ENCODE measurements at places on chromosomes 6 and 20. TPM values are rescaled to one million over a fixed set of nuclear protein-coding genes. Genes with fewer than 3 reads are reported as not detected.

- DNase-seq = no peak
Observed at GRCh38 chr6:131954059-131954774, 3.0 kb upstream of the CCN2 start.

GRCh38 chr6:795046-795685 lies 102.2 kb upstream of the EXOC2 start:
- DNase-seq = no peak

- no peak for DNase-seq
Observed at GRCh38 chr6:74964871-74965441, 240.9 kb downstream of the COL12A1 start.

GRCh38 chr6:99233219-99233618 lies 116.3 kb downstream of the FAXC start:
- no peak for DNase-seq

DNA sequence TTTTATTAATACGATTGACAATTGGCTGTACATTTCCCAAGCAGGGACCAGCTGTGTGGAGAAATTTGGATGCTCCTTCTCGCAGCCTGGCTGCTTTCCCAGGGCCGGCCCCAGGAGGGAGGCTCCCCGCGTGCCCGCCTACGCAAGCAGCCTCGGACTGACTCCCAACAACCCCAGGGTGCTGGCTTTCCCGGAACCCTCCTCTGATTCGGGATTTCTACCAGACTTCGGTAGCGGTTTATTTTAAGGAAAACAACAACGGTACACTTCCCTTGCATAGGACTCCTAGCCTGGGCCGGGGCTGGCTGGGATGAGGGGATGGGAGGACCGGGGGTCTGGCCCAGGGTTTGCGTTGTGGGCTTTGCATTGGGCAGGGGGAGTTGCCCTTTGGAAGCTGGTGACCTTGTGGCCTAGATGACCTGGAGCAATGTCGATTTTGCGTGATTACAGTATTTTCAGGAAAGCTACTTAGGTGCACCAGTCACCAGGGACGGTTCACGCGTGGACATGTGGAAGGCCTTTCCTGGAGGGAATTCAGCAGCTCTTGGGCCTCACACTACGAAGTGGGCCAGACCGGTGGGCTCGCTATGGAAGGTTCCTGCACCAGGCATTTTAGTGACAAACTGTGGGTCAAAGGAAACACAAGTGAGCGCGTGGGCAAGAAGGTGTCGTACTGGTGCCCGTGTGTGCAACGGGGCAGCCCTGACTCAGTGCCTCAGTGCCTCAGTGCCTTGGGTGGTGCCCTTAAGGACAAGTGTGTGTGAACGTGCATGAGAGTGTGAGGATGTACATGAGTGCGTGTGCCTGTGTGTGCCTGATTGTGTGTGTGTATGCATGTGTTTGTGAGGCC lies 20.7 kb upstream of the PHACTR3 start:
- peak; percentile 55 for DNase-seq

- DNase-seq = no peak
Observed at GRCh38 chr20:56501116-56501515, 23.4 kb upstream of the FAM209A start.

DNA sequence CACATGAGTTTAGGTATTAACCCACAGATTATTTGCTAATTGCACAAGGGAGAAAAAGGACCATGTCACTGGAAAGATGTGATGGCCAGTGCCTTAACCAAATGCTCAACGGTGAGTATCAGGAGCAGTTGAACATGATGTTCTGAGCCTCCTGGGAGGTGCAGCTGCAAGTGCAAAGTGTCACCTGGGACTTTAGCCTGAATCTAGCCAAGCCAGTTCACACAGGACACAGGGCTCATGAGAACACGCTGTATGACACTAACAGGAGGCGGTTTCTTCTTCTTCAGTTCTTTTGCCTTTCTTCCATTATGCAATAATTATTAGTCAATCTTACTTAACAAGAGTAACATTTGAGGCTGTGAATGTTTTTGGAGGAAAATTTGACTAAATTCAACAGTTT lies 225.3 kb downstream of the THBS2 start:
- DNase-seq = no peak

DNA sequence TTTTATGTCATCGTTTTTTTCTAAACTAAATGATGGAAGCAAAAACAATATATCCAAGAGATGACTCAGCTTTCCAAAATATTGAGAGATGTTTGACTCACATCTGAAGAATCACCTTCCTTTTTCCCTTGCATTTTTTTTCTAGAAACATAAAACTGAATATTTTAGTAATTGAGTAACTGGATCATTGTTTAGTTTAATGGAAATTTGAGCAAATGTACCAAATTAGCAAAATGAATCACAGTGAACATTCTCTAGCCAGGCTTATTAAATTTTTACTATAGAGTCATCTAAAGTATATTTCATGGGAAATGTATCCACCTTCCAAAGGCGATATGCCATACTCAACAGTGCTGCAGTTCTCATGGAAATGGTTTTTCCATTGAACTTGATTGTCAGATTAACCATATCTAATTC lies 145.5 kb downstream of the TENT5A start:
- no peak for DNase-seq

DNA sequence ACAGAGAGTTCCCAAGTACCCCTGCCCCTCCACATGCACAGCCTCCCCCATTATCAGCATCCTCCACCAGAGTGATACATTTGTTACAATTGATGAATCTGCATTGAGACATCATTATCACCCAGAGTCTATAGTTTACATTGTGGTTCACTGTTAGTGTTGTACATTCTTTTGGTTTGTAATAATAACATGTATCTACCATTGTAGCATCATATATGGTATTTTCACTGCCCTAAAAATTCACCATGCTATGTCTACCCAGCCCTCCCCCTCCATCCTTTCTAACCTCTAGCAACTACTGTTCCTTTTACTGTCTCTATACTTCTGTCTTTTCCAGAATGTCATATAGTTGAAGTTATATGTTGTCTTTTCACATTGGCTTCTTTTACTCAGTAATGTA lies 273.9 kb upstream of the RNF217 start:
- DNase-seq = no peak

GRCh38 chr20:2179233-2179580 lies 77.6 kb downstream of the STK35 start:
- no peak for DNase-seq

DNA sequence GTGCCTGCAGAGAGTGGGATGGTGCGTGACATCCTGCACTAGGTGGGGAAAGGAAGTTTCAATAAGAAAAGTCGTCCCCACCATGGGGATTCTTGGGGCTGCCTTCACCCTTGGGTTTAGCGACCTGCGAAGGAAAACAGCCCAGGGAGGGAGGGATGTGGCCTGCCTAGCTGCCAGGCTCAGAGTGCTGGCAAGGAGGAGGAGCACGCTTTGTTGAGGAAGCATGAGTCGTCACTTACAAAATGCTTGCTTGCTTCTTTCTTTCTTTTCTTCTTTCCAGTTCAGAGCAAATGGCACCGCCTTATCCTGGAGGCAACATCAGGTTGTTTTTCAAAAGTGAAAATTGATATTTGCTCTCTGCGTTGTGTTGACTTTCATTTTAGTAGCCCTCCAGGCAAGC lies 123.2 kb downstream of the TFAP2C start:
- DNase-seq = no peak

GRCh38 chr6:125019918-125020317 lies 57.7 kb downstream of the RNF217 start:
- no peak for DNase-seq

GRCh38 chr6:82612475-82613039 lies 248.9 kb downstream of the TPBG start:
- no peak for DNase-seq

GRCh38 chr6:146149770-146150169 lies 120.9 kb downstream of the GRM1 start:
- no peak for DNase-seq

- no peak for DNase-seq
Observed at GRCh38 chr6:46510651-46511050, 19.4 kb upstream of the RCAN2 start.

DNA sequence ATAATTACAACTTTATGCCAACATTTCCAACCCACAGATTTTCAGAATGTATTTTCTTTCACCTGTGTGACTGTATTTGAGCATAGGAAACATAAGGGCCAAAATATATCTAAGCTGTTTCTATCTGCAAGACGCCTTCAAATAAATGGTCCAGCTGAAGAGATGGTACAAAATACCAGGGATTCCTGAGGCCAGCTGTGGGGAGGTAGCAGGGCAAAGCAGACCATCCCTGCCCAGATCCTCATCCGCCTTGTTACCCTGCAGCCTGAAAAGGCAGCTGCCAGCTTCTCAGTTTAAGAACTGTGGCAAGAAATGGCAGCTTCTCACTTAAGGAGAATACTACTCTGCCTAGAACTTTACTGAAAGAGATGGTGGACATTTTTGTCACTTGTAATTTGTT lies 143.3 kb downstream of the KHDC1L start:
- DNase-seq = no peak

- no peak for DNase-seq
Observed at GRCh38 chr6:29142309-29142708, 28.4 kb upstream of the OR2J2 start.

DNA sequence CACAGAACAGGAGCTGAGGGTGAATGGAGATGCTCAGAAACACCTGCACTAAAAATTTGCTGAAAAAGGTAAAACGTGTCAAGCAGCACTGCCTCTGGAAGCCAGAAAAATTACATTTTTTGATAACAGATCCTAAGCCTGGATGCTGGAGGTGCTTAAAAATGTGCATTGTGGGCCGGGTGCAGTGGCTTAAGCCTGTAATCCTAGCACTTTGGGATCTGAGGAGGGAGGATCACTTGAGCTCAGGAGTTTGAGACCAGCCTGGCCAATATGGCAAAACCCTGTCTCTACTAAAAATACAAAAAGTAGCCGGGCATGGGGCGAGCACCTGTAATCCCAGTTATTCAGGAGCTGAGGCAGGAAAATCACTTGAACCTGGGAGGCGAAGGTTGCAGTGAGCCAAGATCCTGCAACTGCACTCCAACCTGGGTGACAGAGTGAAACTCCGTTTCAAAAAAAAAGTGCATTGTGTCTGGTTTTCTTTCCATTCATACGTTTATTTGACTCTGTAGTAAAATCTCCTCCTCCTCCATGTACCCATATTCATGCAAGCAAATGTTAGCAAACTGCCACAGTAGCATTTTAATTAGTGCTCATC lies 587 bp upstream of the BTN3A1 start:
- no peak for DNase-seq

DNA sequence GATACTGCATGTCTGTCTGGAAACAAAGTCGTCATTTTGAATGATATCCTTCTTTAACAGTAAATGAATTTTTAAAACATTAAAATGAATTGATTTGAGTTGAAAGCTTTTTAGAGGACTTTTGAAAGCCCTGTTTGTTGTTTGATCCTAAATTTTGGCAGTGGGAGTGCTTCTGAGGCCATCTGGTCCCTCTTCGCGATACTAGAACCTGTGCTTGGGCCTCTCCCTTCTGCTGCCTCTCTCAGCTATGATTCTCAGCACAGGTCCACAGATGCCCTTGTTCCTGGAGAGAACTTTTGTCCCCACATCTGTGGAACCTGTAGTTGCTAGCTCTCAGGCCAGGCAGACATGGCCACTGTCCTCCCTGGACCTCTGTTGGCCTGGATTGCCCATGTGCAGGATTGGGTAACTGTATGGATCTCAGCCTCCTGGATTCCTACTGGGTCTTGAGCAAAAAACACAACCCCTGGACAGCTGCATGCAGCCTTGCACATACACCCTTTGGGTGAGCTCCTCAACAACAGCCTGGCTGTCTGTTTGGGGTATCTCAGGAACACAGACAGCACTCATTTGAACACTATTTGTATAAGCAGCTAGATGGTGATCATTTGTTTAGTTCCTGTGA lies 21.9 kb downstream of the UST start:
- DNase-seq = no peak

GRCh38 chr20:37676440-37676839 lies 17.4 kb upstream of the CTNNBL1 start:
- DNase-seq = no peak

- DNase-seq = no peak
Observed at GRCh38 chr20:22629927-22630326, 45.6 kb upstream of the FOXA2 start.

- no peak for DNase-seq
Observed at GRCh38 chr6:47701363-47701762, 3.0 kb downstream of the ADGRF4 start.

DNA sequence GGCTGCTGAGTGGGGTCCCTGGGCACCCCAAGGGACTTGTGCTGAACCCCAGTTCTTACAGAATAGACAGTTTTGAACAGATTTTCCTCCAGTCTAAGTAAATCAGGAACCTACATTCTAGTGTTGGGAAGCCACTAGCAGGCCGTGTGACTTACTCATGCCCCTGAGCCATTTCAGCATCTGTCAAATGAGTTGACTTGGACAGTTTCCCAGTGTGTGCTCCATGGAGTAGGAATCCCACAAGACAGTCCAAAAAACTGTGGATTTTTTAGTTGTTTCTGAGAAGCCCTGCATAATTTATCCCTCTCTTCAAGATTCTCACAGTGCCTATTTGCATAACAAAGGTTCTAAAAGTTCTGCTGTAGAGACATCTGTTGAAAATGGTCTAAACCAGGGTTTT lies 2.1 kb downstream of the GABRR2 start:
- DNase-seq = no peak

- no peak for DNase-seq
Observed at GRCh38 chr6:117346142-117346930, 79.4 kb downstream of the ROS1 start.

The TCP11 gene
- total RNA-seq = not detected

The IMPG1 gene
- not detected for total RNA-seq

The SLC52A3 gene
- total RNA-seq = 176 TPM

The FAM229B gene
- 1.2 TPM for total RNA-seq

The C20orf204 gene
- total RNA-seq = 0.83 TPM

The DOK5 gene
- total RNA-seq = not detected

The TREML2 gene
- total RNA-seq = not detected

The PBOV1 gene
- total RNA-seq = not detected

The LY6G6D gene
- total RNA-seq = not detected

The DDRGK1 gene
- total RNA-seq = 101 TPM

The OOEP gene
- total RNA-seq = not detected

The TRIM31 gene
- 45.9 TPM for total RNA-seq

The TMEM200A gene
- total RNA-seq = 8.7 TPM

The FGD2 gene
- 22.9 TPM for total RNA-seq

The MYLK4 gene
- total RNA-seq = 0.80 TPM

The OR14J1 gene
- total RNA-seq = not detected

The RAET1E gene
- total RNA-seq = not detected

The SLC17A2 gene
- total RNA-seq = not detected

The BTN1A1 gene
- not detected for total RNA-seq

The TRIM40 gene
- total RNA-seq = not detected

The PTPRT gene
- 2.5 TPM for total RNA-seq

The SDCBP2 gene
- 29.7 TPM for total RNA-seq

The TMEM151B gene
- total RNA-seq = not detected

The ACTL10 gene
- 2.5 TPM for total RNA-seq

The CCND3 gene
- total RNA-seq = 49.2 TPM

Measured in Peyer's patch (tissue), 4 donors.